Left lobe of liver (tissue), 2 donors: ENCODE measurements at places on chromosomes 1 and 21. TPM values are rescaled to one million over a fixed set of nuclear protein-coding genes. Genes with fewer than 3 reads are reported as not detected.

RNU1-2 gene
- 1,159 TPM for total RNA-seq

RGS8 gene
- not detected for total RNA-seq

CFHR3 gene
- total RNA-seq, result 279 TPM

FCMR gene
- total RNA-seq, result 1.3 TPM

S100A12 gene
- 1.2 TPM for total RNA-seq

SPRR1A gene
- not detected for total RNA-seq

PTPN14 gene
- 3.2 TPM for total RNA-seq

AK5 gene
- 0.15 TPM for total RNA-seq

ADGRB2 gene
- total RNA-seq, result not detected

RUNX3 gene
- total RNA-seq, result 0.86 TPM

RORC gene
- total RNA-seq, result 32.1 TPM

CTH gene
- total RNA-seq, result 83.8 TPM

MAP3K21 gene
- 4.7 TPM for total RNA-seq

LYPD8 gene
- total RNA-seq, result not detected

MROH9 gene
- total RNA-seq, result not detected

LCK gene
- 1.2 TPM for total RNA-seq

TOR3A gene
- total RNA-seq, result 13.8 TPM

FGR gene
- 3.0 TPM for total RNA-seq

RNU1-4 gene
- total RNA-seq, result 1,159 TPM

UBE2Q1 gene
- total RNA-seq, result 35.4 TPM

MTARC1 gene
- 77.4 TPM for total RNA-seq

S100A13 gene
- total RNA-seq, result 10.2 TPM

IGSF21 gene
- 0.81 TPM for total RNA-seq

DAP3 gene
- total RNA-seq, result 62.7 TPM

CD1E gene
- not detected for total RNA-seq

LUZP1 gene
- 5.6 TPM for total RNA-seq

AGMAT gene
- total RNA-seq, result 58.0 TPM

IGFN1 gene
- total RNA-seq, result not detected

PLPPR5 gene
- not detected for total RNA-seq

PCP4 gene
- total RNA-seq, result not detected

LEFTY1 gene
- total RNA-seq, result 1.3 TPM
